Activated gamma-delta T cell treated with anti-CD3 and anti-CD28 coated beads, Interleukin-2, amount 50 U/mL, for 16 hours (primary cell): ENCODE measurements at places on chromosomes 3 and 15.

DNA sequence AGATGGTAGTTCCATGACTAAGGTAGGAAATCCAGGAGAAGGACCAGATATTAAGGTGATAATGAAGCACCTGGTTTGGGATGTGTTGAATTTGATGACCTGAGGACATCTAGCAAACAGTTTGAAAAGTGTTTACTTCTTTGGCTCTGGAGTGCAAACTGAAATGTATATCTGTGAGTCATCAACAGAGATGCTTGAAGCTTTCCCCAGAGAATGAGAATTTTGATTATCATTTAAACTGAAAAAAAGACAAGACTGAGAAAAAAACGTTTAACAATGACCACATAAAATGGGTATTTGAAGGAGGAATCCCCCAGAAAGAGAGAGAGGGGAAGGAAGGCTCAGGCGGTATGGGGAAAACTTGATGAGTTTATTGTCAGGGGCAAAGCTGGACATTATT lies 20.7 kb upstream of the GSK3B start:
- DNase-seq = no peak

DNA sequence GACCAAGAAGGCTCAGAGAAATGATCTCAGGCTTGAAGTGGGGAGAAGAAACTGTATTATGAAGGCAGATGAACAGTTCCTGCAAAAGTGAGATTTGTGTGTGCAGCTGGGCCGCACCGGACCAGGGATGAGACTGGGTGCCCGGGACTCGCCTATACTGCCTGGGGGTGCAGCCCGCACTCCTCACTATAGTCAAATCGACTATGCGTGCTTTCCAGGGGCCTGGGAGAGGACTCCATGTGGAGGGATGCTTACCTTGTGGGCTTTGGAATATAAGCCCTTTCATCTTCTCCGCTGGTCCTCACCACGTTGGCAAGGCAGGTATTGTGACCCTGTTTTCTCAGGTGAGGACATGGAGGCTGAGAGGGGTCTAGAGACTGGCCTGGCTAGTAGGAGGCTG lies 32.9 kb upstream of the APOD start:
- no peak for DNase-seq

GRCh38 chr3:129224984-129225393 lies 24.4 kb upstream of the COPG1 start:
- DNase-seq = no peak

- no peak for DNase-seq
Observed at GRCh38 chr15:63560741-63561448, 36.3 kb upstream of the FBXL22 start.

- DNase-seq = no peak
Observed at GRCh38 chr15:46450810-46451182, 816.0 kb downstream of the SQOR start.

GRCh38 chr3:70999730-71000129 lies 583.8 kb downstream of the FOXP1 start:
- DNase-seq = no peak

DNA sequence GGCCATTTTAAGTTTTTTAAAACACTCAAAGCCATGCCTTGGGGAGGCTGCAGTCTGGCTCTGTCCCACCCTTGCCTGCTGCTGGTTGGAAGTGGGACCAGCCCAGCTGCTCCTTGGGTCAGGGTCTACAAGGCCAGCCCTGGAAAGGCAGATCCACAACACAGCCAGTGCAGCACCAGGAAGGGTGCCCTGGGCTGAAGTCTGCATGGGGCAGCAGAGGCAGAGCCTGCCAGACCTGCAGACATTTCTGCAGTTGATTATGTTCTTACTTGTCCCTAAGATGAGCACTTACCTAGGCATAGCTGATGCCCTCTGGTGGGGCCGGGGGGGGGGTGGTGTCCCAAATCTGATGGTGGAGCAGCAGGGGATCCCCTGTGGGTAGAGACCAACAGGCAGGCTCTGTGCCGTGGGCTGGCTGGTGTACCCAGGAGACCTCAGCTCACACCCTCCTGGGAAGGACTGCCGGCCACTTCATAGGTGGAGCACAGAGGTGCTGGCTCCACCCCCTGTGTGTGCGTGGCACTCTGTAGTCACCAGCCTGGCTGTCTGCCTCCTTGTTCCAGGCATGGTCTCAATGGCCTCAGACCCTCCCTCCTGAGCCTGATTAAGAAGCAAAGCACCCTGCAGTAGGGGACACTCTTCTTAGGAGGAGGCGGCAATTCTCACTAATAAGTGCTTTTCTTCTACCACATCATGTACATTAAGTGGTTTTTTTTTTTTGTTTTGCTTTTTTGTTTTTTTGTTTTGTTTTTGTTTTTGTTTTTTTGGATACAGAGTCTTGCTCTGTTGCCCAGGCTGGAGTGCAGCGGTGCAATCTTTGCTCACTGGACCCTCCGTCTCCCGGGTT lies 97.4 kb upstream of the KLF13 start:
- no peak for DNase-seq

DNA sequence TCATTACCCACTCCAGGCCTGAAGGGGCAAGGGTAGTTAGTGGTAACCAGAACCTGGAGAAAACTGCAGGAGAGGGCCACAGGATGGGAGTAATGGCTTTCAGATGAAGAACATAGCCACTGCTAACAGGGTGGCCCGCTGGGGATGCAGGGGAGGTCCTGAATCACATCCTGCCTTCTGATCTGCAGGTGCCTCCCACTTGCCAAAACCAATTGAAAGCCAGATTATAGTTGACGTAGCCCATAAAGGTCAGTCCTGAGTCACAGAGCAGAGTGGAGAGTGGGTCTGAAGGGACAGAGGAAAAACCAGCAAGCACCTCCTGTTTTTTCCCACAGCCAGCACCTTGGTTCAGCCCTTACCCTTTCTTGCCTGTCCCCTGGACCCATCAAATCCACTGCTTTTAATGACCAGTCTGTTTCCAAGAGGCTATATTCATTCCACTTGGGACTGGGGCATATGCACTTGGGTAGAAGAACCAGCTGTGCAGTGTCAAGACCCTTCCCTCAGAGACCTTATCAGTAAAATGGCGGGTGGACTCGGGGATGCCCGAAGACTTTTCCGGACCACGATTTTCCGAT lies 646 bp upstream of the SLC35G2 start:
- peak; percentile 32 for DNase-seq

GRCh38 chr15:63805993-63806980 lies 27.5 kb downstream of the HERC1 start:
- no peak for DNase-seq

GRCh38 chr15:79065706-79066376 lies 24.7 kb downstream of the RASGRF1 start:
- DNase-seq = no peak

GRCh38 chr3:42014921-42015533 lies 53.1 kb upstream of the ULK4 start:
- no peak for DNase-seq

- no peak for DNase-seq
Observed at GRCh38 chr15:35723120-35723847, 177.3 kb upstream of the DPH6 start.

- DNase-seq = no peak
Observed at GRCh38 chr3:190676481-190676880, 162.6 kb downstream of the IL1RAP start.

DNA sequence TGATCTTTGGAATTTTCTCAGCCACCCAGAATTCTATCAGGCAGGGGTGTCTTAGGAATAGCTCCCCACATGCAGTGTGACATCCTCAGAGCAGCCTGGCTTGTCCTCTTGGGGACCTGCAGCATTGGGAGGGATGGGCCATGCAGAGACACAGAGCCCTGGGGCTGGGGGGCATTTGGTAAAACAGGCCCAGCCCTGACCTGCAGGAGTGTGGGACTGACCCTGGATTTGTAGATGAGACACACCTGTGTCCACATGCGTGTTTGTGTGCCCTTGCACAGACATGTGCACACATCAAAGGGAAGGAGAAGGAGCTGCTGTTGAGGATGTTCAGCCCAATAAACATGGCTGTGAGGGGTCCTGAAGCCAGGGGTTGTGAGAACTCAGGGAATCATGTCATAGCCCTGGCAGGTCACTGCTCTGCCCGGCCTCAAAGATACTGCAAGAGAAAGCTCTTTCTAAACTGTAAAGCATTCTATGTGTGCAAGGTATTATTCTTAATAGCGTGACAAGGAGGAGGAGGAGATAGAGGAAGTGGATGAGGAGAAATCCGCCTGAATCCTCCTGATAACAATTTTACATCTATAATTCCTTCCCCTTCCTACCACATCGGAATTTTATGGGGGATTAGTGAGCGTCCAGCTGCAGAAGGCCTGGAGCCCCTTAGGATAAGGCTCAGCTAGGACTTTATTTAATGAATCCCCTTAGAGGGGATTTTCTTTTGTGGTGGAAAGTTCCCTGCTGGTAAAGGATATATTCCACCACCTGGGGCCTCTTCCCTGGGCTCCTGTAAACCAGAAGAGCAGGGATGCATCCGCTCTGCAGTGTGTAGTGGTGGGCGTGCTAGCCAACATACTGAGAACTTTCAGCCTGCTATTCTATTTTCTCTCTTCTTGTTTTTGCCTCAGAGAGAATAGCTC lies 245.5 kb downstream of the EPHB1 start:
- no peak for DNase-seq

DNA sequence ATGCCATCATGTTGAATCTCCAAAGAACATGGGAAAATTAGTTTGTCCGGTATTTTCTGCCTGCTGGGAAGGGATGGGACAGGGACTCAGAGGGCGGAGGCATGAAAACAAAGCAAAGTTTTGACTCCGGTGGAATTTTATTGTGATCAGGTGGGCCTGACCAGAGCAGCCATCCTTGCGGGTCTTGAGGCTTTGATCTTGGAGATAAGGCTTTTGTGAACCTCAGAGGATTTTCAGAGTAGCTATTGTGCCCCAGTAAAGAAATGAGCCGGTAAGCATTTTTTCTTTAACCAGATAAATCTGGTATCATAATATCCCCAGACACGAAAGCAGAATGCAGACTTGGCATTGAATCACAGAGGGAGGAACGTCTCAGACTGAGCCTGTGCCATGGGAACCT lies 99.4 kb upstream of the TNIK start:
- DNase-seq = no peak

- DNase-seq = peak; percentile 24
Observed at GRCh38 chr3:194255252-194256039, 95.7 kb downstream of the CPN2 start.

DNA sequence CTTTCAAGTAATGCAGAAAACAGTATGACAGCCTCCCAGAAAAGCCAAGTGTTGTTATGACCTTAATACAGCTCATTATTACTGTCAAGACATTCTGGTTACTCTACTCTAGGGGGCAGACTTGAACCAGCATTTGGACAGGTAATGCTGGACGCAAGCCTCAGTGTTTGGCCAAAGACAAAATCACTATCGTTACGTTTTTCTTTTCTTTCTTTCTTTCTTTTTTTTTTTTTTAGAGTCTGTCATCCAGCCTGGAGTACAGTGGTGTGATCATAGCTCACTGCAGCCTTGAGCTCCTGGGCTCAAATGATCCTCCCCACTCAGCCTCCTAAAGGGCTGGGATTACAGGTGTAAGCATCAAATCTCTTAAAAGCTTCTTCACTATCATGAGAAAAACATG lies 29.4 kb upstream of the TMEM45A start:
- no peak for DNase-seq

DNA sequence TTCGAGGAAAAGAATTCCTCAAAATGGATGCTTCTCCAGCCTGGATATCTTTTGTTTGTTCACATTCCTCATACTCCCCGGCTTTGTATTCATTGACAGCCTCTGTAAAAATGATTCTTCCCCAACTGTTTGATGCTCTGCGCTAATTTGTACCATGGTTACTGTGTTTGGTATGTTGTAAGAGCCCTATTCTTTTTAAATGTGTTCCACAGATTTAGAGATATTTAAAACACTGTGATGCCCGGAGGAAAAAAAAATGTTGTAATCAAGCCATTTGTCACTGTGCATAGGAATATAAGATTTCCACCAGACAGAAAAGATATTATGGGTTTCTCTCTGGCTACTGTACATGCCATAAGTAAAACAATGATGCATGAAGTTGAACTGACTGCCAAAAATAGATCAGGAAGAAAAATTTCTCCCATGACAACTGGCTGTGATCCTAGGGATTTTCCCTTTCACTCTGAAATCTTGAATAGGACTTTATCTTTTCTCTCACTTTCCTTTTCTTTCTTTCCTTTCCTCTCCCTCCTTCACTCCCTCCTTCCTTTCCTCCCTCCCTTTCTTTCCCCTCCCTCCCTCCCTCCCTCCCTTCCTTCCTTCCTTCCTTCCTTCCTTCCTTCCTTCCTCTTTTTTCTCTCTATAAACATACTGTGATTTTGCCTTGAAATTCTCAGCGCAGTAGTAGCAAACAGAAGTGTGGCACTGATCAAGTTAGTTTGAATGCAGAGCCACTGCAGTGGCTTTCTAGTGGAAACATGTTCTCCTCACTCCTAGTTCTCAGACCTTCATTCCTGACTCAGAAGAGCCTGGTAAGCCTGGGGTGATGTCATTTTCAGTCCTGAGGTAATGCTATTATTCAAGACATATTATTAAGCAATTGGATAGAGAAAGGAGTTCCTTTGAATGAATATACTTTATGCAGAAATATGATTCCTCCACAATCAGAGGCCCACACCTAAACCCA lies 254.9 kb upstream of the TBL1XR1 start:
- DNase-seq = no peak

DNA sequence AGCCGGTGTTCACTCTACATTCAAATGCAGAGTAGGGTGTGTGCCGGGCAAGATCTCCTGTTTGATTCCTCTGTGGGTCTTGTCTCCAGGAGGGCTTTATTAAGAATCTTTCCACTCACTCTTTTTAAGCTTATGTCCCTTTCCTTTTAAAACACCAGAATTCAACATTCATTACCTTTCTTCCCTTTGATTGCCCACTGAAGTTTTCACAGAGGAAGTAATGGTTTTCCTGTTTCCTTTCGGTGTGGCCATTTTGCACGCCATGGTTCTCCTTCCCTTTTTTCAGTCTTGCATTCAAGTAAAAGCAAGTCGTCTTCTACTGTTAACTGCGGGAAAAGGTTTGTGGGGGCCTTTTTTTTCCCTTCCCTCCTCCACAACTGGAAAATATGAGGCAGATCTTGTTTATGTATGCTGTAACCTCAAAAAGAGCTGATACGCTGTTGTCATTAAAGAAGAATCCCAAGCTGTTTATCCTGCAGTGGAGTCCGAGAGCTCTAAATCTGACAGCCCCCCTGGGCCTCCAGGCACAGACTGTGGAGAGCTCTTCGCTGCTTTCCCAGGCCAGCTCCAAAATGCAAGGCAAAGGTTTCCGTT lies 40.5 kb downstream of the FILIP1L start:
- DNase-seq = no peak

- no peak for DNase-seq
Observed at GRCh38 chr3:54053211-54053610, 69.1 kb upstream of the CACNA2D3 start.

- no peak for DNase-seq
Observed at GRCh38 chr3:133881492-133881891, 14.2 kb downstream of the RAB6B start.

DNA sequence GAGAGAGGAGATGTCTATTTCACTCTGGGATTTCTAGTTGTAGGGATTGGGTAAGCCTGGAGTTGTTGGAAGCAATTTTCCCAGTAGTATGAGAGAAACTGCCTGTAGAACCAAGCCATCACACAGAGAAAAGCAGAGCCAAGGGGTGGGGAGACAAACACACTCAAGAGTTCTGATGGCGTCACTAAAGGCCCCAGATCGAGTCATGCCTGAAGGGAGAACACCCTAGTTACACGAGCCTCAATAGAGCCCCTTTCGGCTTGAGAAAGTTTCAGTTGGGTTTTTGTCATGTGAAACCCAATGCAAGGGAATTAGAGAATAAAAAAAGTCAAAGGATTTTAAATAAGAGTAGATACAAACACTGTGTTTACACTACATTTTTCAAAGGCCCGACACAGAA lies 66.1 kb upstream of the PFN2 start:
- no peak for DNase-seq

- DNase-seq = no peak
Observed at GRCh38 chr15:58393241-58393662, 38.5 kb upstream of the LIPC start.

GRCh38 chr3:177770383-177771230 lies 573.3 kb upstream of the TBL1XR1 start:
- DNase-seq = no peak
